Stimulated activated CD8-positive, alpha-beta memory T cell treated with anti-CD3 and anti-CD28 coated beads, Interleukin-2, amount 100 ng/mL, for 1 hour (primary cell): ENCODE measurements at places on chromosomes 11 and 22.

DNA sequence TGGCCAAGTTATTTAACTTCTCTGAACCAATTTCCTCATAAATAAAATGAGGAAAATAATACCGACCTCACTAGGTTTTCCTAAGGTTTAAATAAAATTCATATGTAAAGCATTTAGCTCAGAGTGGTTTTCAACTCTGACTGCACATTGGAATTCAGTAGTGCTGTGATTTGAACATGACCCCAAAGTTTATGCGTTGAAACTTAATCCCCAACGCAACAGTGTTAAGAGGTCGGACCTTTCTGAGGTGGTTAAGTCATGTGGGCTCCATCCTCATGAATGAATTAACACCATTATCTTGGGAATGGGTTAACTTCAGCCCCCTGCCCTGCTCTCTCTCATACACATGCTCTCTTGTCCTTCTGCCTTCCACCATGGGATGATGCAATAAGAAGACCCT is 322.2 kb downstream of the AASDHPPT start:
- DNase-seq = no peak

- no peak for DNase-seq
Observed at GRCh38 chr11:84795698-84796097, 831.4 kb downstream of the DLG2 start.

- no peak for DNase-seq
Observed at GRCh38 chr11:6307876-6308275, 12.4 kb downstream of the CAVIN3 start.

DNA sequence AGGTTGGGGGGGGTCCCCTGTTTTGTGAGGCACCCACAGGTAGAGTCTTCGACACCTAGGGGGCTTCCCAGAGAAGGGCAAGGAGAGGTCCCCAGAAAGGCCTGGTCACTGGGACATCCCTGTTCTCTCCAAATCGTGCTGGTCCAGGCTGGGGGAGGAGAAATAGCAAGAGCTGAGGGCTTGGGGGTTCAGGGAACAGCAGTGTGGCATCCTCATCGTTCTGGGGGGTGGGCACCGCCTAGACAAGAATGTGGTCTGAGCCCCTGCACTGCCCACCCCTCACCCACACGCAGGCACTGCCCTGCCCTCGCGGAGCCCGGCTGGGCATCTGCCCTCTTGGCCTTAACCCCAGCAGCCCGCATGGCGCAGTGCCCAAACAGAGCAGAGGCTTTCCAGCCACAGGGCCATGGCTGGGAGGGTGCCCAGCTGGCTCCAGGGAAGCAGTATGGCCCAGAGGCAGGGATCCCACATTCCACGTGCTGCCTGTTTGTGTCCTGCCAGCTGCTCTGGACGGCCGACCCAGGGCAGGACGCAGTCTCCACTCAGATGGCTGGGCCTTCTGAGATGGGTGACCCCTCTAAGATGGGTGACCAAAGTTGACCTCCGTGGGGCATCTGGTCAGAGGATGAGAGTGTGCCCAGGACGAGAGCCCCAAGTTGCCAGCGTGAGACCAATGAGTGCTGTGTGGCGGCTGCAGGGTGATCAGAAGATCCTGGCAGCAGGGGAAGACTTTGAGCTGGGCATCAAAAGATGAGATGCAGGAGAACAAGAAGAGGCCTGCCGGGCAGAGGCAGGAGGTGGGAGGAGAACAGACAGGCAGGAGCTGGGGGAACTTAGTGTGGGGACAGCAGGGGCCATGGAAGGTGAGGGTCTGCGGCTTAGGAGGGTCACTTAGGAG is 14.4 kb downstream of the SCARF2 start:
- DNase-seq = no peak

- DNase-seq = no peak
Observed at GRCh38 chr22:17921871-17922821, 102.2 kb downstream of the MICAL3 start.

GRCh38 chr11:58626934-58627483 is 4.5 kb downstream of the CNTF start:
- no peak for DNase-seq

DNA sequence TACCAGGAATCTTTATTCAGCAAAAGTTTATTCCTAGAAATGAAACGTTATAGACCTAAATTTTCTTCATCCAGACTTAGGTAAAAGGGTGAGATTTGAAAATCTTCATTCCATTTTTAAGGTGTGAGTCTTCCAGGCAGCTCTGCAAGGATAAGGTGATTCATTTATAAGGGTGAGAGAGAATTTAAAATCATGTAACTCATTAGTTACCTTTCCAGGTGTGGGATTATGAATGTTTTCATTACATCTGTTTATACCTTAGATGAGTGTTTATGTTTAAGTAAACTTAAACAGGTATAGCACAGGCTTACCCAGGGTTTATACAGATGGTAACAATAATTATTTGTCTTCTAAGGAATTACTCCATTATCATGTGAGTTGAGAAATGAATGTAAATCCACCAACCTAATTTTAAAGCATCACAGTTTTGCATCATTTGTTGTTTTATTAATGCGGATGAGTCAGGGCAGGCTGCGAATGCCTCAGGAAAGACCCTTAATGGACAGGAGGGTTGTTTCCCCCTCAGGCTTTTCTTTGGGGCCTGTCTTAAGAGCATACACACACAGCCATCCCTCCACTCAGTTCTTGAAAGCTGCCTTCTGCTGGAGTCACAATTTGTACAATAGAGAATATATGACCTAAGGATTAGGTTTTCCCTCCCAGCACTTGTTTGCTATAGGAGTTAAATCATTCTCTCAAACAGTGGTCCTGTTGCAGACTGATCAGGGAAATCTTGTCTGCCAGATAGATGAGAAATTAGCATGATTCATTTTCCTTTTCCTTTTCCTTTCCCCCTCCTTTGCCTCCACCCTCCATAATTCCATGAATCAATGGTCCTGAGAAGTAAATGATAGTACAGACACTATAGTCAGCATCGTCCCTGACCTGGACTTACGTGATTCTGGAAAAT is 3.0 kb downstream of the PRSS23 start:
- DNase-seq = no peak
